C1 segment of cervical spinal cord (tissue), 14 donors: ENCODE measurements at places on chromosomes 7 and 10.

DNA sequence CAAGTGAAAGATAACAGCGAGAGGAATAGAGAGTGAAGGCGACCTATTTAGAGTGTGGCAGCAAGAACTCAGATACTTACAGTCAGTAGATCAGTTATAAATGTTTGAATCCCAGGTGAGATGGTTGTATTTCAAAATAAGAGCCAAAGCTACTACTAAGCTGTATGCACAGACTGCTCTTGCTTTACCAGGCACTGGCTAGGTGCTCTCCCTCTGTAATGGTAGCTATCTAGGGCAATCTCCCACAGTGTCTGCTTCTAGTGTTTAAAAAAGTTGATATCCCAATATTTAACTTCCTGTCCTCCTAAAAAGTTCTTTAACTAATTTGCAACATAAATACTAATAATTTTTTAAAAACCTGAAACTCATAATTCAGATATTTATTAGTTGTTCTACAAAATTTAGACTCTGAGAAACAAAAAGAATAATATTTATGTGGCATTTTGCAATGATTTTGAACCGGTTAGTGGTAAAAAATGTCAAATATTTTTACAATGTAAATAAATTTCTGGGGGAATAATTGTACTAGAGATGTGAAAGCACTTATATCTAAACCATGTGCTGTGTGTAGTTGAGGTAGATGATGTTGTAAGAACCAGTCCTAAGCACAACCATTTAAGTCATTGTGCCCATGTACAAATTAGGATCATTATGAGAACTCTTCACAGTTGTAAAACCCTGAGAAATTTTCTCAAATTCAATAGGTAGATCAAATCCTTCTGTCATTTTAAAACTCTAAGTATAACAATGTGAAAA lies 349.3 kb upstream of the SEMA3D start:
- DNase-seq: no peak

GRCh38 chr7:55194522-55194921 lies 170.6 kb upstream of the LANCL2 start:
- no peak for DNase-seq

GRCh38 chr10:13865758-13866491 lies 279.2 kb downstream of the PRPF18 start:
- no peak for DNase-seq

GRCh38 chr7:122412883-122413282 lies 108.3 kb upstream of the FEZF1 start:
- no peak for DNase-seq

DNA sequence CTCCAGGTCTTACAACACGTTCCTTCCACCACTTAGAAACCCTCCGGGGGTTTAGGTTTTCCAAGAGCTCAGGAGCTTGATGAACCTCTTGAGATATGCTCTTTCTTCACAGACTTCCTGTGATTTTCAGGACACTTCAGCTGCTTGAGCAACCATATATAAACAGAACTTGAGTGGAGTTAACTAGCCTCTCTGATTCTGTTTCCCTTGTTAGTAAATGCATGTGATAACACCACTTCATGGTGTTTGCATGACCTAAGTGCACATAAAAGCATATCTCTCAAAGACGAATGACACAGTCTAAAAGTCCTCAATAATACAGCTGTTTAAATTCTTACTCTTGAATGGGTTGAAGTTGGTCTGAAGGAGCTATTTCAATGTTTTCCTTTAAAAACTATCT lies 9.9 kb downstream of the PRR15 start:
- DNase-seq: no peak

DNA sequence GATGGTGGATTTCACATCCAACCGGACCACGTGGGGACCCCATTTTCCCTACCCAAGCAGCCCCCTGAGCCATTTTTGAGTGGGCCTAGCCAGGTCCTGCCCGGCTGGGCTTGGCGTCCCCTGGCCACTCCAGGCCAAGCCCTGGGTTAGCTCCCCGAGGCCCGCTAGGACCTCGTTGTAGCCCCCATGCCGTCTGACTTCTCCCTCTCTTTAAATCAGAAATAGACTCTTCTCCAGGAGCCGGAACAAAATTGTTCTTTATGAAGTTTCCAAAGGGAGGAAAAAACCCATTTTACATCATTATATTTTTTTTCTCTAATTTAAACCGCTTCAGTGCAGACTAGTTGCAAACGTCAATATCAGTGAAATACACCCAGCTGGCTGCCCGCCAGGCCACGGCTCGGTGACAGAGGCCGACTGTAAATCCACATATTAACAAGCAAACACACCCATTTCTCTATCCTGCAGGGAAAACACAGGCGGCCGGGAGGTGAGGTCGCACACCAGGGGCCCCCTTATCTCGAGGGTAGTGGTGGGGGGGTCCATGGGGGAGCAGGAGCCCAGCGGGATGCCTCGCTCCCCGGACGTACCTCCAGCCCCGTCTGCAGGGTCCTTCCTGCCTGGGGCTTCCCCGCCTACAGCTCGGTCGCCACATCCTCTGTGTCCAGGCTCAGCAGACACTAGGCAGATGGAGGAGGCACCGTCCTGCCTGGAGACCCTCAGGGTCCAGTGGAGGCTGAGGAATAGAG lies 72.7 kb downstream of the ELFN1 start:
- DNase-seq: no peak

GRCh38 chr10:72013202-72013945 lies 49.2 kb downstream of the CHST3 start:
- no peak for DNase-seq

GRCh38 chr7:118974836-118975235 lies 750.3 kb downstream of the ANKRD7 start:
- no peak for DNase-seq

DNA sequence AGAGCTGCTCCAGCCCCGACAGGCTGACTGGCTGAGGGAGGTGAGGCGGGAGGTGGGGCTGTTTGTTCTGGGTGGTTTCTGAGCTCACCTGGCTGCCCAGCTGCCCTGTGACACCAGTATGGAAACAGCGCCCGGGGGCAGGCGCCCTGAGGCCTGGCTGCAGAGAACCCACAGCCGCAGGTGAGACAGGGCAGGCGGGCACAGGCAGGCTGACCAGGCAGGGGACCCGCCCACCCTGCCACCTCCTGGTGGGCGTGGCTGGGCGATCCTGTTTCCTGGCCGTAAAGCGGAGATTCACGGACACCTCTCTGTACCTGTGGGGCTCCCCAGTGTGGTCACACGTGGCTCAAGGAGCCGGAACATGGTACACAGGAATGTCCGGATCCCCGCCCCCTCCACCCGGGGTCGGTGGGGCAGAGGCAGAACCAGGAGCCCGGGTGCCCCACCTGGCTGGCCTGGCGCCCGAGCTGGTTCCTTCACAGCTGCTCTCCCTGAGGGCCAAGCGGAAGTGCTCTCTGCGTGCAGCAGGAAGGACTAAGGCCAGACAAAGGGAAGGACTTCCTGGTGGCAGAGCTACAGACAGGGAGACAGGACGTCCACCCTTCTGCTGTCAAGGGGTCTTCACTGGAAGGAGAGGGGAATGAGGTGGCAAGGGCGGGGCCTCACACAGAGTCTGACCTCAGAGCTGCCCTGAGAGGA lies 3.9 kb downstream of the MICALL2 start:
- no peak for DNase-seq

- no peak for DNase-seq
Measured at GRCh38 chr7:74482629-74483401, 29.1 kb downstream of the GTF2IRD1 start.

DNA sequence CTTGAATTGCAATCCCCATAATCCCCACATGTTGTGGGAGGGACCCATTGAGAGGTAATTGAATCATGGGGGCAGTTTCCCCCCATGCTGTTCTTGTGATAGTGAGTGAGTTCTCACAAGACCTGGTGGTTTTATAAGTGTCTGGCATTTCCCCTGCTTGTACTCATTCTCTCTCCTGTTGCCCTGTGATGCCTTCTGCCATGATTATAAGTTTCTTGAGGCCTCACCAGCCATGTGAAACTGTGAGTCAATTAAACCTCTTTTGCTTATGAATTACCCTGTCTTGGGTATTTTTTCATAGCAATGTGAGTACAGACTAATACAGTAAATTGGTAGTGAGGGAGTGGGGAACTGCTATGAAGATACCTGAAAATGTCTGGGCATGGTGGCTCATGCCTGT lies 65.0 kb downstream of the ANKRD7 start:
- no peak for DNase-seq

DNA sequence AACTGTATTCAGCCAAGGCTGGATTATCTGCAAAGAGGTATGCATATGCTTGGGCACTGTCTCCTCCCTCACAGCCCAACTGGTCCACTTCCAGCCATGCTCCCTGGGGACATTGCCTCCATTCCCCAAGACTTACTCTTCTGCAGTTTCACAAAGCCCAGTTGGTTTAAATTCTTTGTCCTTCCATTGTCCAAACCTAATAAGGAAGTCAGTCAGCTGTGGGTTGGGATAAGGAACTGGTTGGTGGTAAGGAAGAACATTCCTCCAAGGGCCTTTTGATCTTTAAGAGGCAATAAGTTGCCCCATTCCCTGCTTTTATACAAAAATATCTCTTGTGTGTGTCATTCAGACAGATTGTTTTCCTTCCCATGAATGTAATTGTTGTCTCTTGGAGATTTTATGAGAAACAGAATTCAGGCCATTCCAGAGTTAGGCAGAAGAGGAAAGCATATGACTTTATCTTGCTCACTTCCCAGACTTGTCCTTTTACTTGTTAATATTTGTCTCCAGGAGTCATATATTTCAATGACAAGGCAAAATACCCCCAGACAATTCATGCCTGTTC lies 673.7 kb downstream of the SUGCT start:
- DNase-seq: no peak

GRCh38 chr7:28621369-28621841 lies 209.1 kb downstream of the CREB5 start:
- DNase-seq: no peak

DNA sequence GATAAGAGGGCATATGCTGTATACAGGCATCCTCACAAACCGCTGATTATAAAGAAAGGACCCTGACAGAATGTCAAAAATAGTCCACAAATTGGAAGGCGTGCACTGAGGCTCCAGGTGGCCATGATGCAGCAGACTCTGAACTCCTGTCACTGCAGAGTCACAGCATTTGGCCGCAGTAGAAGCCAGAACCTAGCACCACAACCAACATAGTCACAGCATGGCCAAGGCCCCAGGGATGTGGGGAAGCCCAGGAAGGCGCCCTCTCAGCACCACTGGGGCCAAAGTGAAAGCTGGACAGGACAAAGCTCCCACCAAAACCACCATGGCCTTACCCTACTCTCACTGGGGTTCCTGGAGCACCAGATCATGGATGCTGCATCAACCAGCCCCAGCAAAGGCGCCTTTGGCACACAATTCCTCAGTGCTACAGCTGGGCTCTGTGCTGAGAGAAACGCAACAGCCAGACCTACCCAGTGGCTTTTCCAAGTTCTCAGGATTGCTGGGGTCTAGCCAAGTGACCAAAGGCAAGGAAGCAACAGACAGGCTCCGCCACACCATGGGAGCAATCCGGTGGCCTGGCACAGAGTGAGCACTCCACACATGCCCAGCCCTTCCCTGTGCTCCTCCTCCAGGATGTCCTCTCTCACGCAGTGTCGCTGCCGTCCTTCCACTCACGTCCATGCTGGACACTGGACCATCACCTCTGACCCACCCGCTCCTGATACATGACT lies 60.2 kb downstream of the STK17A start:
- no peak for DNase-seq

- no peak for DNase-seq
Measured at GRCh38 chr7:51158211-51158610, 158.4 kb downstream of the COBL start.

DNA sequence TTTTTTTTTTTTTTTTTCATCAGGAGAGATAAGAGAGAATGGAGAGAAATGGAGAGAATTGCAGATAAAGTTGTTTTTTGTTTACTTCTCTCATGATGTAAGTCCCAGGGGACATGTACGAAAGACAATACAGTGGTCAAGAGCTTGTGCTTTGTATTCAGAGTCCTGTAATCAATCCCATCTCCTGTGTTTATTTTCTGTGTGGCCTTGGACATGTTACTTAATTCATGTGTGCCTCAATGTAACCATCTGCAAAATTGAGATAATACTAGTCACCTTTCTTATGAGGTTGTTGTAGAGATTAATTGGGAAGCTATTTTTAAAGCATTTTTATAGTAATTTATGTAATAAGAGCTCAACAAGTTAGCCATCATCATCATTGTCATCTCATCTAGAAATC lies 117.5 kb downstream of the CDK14 start:
- DNase-seq: no peak

DNA sequence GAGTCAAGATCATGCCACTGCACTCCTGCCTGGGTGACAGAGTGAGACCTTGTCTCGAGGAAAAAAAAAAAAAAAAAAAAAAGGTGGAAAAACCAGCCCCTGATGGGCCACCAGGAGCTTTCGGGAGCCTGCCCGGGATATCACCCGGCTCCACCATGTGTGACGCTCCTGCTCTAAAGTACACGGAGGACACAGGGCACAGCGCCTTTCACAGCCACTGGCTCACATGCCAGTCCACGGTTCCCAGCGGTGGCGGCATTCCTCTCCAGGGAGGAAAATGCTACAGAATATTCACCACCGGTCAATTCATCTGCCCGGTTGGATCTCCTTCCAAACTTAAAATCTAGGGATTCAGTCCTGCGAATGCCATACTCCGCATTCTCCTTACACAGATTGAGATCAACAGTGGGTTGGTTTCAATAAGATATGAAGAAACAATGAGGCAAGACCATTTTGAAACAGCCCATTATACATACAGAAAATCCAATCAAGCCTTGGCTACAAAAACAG lies 81.2 kb downstream of the CTBP2 start:
- no peak for DNase-seq

DNA sequence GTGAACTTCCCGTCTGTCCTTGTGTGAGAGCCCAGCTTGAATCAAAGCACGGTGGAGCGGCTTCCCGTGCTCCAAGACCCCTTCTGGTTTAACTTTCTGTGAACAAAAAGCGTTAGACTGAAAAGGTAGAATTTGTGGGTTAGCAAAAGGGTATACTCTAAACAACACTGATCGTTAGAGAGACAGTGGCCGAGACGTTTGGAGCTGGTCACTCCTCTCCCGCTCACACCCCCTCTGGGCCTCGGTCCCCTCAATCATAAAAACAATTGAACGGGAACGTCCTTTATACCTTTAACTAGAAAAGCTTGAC lies 502 bp downstream of the PRKRIP1 start:
- DNase-seq: no peak
